ENCODE measurements at places on chromosomes 6 and 20. TPM values are rescaled to one million over a fixed set of nuclear protein-coding genes. Genes with fewer than 3 reads are reported as not detected.

Gene PDYN
- total RNA-seq, result not detected

Gene SLC35D3
- total RNA-seq, result not detected

Gene SYS1
- 25.2 TPM for total RNA-seq

Gene SIRPB1
- total RNA-seq, result not detected

DNA sequence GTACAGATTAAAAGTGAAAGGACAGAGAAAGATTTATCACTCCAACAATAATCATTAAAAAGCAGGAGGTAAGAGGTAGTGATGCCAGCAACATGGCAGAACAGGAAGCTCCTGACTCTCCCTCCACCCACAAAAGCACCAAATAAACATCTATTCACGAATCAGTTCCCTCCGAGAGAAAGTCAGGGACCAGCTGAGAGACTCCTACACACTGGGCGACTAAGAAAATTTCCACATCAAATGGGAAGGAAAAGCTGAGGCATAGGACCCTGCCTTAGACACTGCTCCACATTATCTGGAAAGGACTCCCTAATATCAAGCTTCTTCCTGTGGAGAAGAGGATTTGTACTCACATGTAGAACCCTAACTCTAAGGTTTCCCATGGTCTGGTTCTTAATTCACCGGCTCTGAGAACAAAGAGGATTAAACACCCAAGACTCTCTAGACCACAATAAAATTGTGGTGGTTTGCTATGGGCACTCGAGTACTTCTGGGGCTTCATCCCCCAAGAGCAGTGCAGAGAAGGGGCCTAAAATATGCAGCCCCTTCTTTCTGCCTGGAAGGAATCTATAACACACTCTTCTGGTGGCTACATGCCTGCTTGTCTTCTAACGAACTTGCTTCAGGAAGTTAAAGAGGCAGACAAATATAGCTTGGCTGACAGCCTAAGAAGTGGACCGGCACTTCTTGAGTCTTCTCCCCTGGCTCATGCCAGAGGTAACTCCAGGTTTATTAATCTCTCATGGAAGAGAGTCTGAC, 29.4 kb upstream of the ASF1A start:
- no peaks in the 10 kb centered on the region for H3K27me3 ChIP-seq
- DNase-seq, result peak; percentile 12
- no peaks in the 10 kb centered on the region for H3K36me3 ChIP-seq
- H3K4me3 ChIP-seq, result no peak overlapping the region

DNA sequence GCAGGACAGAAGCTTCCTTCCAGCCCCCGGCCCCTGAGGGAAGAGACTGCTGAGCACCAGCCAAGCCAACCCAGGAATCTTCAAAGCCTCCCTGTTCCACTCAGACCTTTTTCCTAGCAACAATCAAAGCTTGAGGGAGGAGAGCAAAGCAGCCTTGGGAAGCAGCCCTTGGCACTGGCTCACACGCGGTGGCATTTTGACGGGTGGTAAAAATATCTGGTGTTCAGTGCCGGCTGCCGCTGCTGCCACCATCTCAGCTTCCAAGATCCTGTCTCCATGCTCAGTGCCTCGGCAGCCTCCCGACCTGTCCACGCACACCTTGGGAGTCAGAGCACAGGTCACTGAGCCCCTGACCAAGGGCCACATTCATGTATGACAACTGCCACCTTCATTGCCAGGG, 170.1 kb downstream of the LRFN2 start:
- no peaks in the 10 kb centered on the region for H3K36me3 ChIP-seq
- H3K4me1 ChIP-seq, result no peaks in the 10 kb centered on the region
- DNase-seq, result no peak
- H3K4me3 ChIP-seq, result no peak overlapping the region

DNA sequence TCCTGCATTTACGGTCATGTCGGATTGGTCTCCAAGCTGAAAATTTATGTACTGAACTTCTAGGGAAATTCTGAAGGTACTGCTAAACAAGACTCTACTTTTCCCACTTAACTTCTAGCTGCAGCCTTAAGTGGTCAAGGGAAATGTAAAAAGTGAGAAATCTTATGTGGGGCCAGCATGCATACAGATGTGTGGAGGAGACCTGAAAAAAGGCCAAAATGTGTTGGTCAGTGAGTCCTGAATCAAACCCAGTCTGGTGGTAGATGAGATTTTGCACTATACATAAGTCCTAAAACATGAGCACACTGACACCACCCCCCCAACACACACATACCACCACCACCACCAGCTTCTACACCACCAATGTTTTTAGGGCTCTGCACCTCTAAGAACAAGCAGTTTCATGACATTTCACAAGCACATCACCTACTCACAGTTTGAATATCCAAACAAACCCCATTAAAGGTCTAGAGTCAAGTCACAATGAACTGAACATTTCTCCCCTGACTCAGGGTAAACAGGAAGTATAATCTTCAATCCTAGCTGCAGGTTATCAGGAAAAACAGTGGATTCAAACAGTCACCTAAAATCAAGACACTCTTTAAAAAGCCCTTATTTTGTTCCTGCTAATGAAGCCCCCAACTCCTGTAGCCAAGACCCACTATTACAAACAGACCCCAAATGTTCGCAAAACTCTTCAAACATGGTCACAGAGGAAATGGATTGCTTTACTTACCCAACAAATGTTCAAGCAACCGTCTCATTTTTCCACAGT, 1.6 kb downstream of the ZMYND8 start:
- DNase-seq, result no peak
- H3K4me3 ChIP-seq, result peak overlapping the region; percentile 39
- no peaks in the 10 kb centered on the region for H3K27me3 ChIP-seq

- H3K4me1 ChIP-seq, result peaks cover 35% of the 10 kb centered on the region
- no peaks in the 10 kb centered on the region for H3K36me3 ChIP-seq
- H3K27ac ChIP-seq, result no peak overlapping the region
- no peak overlapping the region for H3K4me3 ChIP-seq
- peak; percentile 82 for DNase-seq
These were observed 27.8 kb downstream of the TNXB start for GRCh38 chr6:32081168-32081990.

DNA sequence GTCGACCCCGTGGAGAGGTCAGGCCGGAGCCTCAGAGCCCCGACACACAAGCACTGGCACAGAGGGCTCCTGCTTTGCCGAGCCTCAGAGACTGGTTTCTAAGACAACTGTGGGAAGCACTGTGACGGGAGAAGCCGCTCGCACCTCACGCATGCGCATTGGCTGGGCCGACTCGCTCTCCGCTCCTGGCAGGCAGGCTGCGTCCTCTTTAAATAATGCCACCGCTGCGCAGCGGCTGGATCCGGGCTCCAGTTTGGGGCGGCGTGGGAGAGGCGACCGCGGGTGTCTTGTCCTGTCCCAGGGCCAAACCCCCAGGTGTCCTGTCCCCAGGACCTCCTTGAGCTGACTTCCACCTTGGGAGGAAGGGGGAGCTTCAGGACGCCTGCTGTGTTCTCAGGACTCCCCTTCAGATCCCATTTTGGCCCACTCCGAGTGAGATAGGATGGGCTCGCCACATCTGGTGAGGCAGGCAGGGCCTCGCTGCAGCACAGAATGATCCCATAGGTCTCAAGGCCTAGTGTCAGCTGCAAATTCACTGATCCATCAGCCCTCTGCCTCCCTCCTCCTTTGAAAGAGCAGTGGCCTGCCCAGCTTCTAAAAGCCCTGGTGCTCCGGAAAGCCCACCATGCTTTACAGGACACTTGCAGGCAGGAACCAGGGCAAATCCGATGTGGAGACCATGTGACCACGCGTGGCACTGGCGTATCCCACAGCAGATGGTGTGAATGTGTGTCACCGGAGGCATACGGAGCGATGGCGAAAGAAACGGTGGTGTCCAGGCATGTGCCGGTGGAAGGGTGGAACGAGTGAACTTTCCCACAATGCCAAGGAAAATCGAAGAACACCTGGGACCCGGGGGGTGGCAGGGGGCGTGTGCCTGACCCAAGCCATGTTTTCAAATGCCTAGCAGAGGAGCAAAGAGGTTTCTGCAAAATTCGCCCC, 169.3 kb upstream of the ZNF337 start:
- H3K4me3 ChIP-seq, result peak overlapping the region; percentile 44
- H3K27ac ChIP-seq, result no peak overlapping the region
- peaks cover 27% of the 10 kb centered on the region for H3K27me3 ChIP-seq

- no peaks in the 10 kb centered on the region for H3K27me3 ChIP-seq
- no peak for DNase-seq
- H3K27ac ChIP-seq, result no peak overlapping the region
- H3K4me3 ChIP-seq, result no peak overlapping the region
These were observed 56.1 kb upstream of the FOXC1 start for GRCh38 chr6:1553562-1554083.

DNA sequence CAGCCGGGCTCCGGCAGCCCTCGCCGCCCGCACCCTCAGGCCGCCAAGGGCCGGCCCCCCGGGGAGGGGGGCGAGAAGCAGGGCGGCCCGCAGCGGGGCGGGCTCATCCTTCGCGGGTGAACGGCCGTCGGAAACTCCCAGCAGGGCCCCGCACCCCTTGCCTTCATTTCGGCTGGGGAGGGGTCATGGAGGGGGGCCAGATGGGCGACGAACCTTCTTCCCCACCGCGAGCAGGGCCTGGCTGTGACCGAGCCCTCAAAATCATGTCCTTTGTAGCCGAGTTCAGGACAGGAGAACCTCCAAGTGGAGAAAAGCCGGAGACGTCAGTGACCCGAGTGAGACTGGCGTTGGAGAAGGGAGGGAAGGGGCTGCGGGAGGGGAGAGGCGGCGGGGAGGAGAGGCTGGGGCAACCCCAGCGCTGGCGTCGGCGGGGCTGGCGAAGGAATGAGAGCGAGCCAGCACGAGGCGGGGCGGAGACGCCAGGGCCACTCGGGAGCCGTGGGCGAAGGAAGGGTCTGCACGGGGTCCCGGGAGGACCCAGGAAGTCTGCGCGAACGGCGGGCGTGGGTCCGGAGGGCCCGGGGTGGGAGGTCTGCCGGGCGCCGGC, 571 bp upstream of the FOXC1 start:
- peaks cover 25% of the 10 kb centered on the region for H3K4me1 ChIP-seq
- peak overlapping the region; percentile 37 for H3K4me3 ChIP-seq
- H3K27me3 ChIP-seq, result peaks cover 54% of the 10 kb centered on the region

DNA sequence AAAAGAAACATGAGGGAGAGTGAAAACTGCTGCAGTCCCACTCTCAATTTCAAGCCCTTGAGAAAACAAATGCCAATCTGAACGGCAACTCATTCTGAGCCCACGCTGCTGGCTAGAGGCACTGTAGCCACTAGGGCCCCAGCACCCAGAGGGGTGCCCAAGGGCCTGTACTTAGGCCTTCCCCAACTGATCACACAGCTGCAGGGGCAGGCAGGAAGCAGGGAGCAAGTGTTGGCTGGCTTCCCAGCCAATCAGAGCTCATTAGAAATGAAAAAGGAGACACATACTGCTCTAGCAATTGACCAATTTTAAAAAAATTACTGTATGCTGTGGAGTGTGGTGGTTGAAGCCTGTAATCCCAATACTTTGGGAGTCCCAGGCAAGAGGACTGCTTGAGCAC, 3.7 kb upstream of the BEND3 start:
- peaks cover 10% of the 10 kb centered on the region for H3K27me3 ChIP-seq
- DNase-seq, result no peak
- H3K4me3 ChIP-seq, result no peak overlapping the region
- H3K4me1 ChIP-seq, result peaks cover 6% of the 10 kb centered on the region
- no peaks in the 10 kb centered on the region for H3K36me3 ChIP-seq

DNA sequence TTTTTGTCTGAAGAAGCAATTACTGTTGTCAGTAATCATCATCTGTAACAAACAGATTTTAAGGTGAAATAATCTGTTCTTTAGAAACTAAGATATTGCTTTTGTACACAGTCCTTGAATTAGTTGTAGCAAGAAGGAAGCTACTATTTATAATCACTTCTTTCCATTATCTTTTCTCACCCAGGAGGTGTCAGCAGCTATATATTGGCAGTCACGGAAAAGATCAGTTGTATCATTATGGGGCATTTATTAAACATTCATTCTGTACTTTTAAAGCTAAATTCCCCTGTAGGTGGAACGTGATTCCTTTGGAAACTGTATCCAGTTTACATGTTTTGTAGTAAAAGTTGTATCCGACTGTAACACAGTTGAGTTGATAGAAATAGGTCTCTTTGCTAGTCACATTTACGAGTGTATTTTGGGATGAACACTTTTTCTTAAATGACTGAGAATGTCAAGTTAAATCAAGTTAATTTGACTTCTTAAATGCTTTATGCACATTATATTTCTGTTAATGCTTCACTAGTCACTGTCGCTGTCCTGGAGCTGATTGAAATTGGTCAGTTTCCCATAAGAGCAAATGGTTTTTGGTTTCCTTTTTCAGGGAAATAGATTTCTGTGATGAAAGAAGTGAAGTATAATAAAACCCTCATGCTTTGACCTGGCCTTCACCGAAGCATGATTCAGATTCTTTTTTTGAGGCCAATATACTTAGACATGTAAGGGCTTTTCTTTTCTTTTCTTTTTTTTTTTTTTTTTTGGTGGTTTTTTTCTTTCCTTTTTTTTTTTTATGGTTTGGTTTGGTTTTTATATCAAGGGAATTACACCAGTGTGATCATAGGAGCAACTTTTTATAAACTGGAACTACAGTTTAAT, 5.1 kb downstream of the QKI start:
- H3K36me3 ChIP-seq, result no peaks in the 10 kb centered on the region
- H3K4me1 ChIP-seq, result peaks cover 40% of the 10 kb centered on the region
- H3K4me3 ChIP-seq, result peak overlapping the region; percentile 49

- H3K4me1 ChIP-seq, result no peaks in the 10 kb centered on the region
- H3K27me3 ChIP-seq, result no peaks in the 10 kb centered on the region
- no peak for DNase-seq
- H3K36me3 ChIP-seq, result no peaks in the 10 kb centered on the region
These were observed 198.8 kb upstream of the OPRM1 start for GRCh38 chr6:153840039-153840850.

- no peak within 1 kb of the TSS for H3K4me3 ChIP-seq
- peaks cover 10% of the 10 kb centered on the region for H3K4me1 ChIP-seq
- no peak for DNase-seq
- peak within 1 kb of the TSS; percentile 92 for H3K27ac ChIP-seq
- no peaks in the 10 kb centered on the region for H3K27me3 ChIP-seq
- H3K36me3 ChIP-seq, result no peaks in the 10 kb centered on the region
These were observed at the start of gene HUS1B for GRCh38 chr6:656460-657252. TSS of gene HUS1B (minus strand) at chr6:657100. CDS start at chr6:656944, 156 bp downstream.

- peak; percentile 97 for DNase-seq
- H3K36me3 ChIP-seq, result peaks cover 10% of the 10 kb centered on the region
- peak overlapping the region; percentile 5 for H3K4me3 ChIP-seq
- H3K4me1 ChIP-seq, result peaks cover 29% of the 10 kb centered on the region
- no peaks in the 10 kb centered on the region for H3K27me3 ChIP-seq
- peak overlapping the region; percentile 85 for H3K27ac ChIP-seq
These were observed 31.5 kb downstream of the TRAF3IP2 start for GRCh38 chr6:111573892-111574797.

- DNase-seq, result no peak
- H3K36me3 ChIP-seq, result no peaks in the 10 kb centered on the region
- no peak overlapping the region for H3K27ac ChIP-seq
- peaks cover 3% of the 10 kb centered on the region for H3K27me3 ChIP-seq
These were observed 290.5 kb upstream of the CDYL start for GRCh38 chr6:4485735-4486134.

Data from astrocyte (in vitro differentiated cells and primary cell).